Dermis blood vessel endothelial cell (primary cell): ENCODE measurements at places on chromosomes 5 and 9.

- no peak for DNase-seq
These were observed 104.0 kb upstream of the SARDH start for GRCh38 chr9:133842174-133842573.

- DNase-seq, result no peak
These were observed 54.0 kb upstream of the FST start for GRCh38 chr5:53426512-53426830.

DNA sequence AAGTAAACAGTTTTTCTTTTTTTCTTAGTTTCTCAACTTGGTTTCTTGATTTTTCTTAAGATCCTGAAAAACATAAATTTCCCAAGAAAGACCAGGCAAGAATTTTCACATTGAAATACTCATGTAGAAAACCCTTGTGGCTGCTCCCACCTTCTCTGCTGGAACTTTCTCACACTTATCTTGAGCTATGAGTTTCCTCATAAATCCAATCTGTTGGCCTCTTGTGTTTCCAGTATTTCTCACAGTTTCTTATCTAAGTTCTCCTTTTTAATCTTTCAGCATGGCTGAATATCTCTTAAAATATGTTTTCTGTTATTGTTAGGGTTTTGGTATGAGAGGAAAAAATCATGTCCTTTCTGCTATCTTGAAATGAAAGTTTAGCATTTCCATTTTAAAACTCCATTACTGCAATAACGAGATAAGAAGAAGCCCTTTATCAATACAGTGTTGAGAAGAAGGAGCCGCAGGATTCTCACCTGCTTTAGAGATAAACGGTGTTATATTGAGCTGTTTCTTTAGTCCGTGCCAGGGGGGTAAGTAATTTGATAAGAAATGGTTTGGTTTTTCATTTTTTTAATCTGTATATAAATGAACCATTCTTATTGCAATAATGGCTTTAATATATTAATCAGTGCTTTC, 89.3 kb downstream of the ALDH1A1 start:
- no peak for DNase-seq

- DNase-seq, result no peak
These were observed 5.8 kb downstream of the NOXA1 start for GRCh38 chr9:137428841-137429545.

DNA sequence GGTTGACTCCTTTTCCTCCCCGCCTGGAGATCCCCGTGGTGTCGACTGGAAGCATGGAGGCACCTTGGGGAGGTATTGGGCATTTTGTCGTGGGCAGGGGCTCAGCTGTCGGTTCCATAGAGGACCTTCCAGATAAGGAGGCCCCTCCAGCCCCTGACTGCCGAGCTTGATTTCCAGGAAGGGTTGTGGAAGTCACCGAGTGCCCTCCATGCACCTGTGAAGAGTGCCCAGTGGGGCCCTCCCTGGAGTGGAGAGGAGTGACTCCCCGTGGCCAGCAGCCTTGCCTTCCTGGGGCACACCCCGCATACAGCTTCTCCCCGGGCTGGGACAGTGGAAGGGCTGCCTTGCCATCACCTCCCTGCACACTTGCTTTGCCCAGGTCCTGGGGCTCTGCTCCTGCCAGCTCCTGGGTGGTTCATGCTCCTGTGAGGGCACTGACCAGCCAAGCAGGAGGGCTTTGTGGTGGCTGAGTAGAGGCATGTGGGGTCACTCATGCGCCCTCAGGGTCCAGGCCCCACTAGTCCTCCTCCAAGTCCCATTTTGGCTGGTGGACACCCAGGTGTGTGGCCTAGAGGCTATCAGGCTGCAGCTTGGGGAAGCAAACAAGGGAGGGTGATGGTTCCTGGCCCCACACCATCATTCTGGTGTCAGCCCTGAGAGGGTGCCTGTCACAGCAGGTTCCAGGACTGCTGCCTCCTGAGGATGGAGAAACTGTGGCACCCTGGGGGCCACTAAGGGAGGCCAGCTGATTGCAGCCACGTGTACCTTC, 133.0 kb downstream of the WNK2 start:
- DNase-seq, result no peak

DNA sequence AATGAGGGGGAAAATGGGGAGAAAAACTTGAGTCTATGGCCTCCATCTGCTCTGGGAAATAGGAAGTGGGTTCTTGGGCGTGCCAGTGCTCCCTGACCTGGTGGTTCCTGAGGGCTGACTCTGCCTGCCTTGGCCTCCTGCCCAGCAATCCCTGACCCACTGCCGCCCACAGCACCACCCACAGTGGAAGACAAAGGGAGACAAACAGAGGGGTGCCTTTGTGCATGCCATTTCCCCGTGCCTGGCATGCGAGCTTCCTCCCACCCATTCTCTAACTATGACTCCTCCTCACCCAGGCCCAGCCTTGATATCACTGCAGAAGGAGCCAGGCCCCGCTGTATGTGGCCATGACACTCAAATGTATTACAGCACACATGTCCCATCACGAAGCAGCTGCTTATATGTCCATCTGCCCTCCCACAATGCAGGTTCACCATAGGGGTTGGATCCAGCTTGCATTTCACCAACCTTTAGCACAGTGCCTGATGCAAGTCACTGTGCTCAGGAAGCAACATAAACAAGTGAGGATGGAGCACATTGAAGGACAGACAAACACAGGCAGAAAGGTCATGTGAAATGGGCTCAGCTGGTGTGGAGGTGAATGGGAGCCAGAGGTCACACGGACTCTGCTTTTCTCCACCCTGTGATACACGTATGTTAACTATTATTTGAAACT, 84.4 kb downstream of the ADRB2 start:
- peak; percentile 65 for DNase-seq

DNA sequence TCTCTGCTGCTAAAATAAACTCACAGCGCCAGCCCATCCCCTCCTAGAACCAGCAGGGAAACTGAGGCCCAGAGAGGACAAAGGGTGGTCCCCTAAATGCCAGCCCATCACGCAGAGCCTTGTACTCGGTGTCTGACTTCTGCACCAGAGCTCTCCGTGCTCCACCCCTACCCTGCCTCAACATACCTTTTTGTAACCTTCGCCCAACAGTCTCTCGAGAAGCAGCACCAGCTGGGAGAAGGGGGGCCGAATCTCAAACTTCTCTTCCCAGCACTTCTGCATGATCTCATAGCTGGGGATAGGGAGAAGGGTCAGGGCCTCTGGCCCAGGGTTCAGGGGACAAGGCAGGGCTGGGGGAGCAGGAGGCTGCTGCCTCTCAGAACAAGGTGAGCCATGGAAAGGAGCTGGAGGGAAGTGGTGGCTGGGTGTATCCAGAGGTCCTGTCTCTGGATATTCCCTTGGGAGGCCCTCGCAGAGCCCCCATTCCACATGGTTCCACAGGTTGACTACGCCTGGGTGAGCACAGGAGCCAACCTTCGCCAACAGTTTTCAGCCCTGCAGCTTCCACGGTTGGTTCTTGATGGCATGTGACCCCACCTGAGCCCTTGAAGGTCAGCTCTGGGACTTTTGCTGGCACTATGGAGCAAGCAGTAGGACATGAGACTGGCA, 32.3 kb upstream of the CSF1R start:
- no peak for DNase-seq

GRCh38 chr5:57552033-57552432, 69.4 kb upstream of the ACTBL2 start:
- no peak for DNase-seq

GRCh38 chr9:98342098-98342819, 86.8 kb upstream of the TBC1D2 start:
- no peak for DNase-seq

DNA sequence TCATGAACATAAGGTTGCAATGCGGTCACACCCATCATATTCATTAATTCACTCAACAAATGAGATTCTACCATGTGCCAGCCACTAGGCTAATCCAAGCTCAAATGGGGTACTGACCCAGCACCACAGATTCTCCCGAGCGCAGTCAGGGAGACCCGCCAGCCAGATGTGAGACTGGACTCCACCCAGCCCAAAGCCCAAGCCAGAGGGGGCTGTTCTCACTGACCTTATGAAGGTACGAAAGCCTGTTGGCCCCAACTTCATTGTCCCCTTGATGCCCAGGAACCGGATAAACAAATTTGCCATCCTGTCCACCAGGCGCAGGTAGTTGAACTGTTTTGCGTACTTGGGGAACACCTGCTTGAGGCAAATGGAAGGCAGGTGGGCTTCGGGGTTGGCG, 218.8 kb downstream of the DAB2IP start:
- DNase-seq, result no peak

DNA sequence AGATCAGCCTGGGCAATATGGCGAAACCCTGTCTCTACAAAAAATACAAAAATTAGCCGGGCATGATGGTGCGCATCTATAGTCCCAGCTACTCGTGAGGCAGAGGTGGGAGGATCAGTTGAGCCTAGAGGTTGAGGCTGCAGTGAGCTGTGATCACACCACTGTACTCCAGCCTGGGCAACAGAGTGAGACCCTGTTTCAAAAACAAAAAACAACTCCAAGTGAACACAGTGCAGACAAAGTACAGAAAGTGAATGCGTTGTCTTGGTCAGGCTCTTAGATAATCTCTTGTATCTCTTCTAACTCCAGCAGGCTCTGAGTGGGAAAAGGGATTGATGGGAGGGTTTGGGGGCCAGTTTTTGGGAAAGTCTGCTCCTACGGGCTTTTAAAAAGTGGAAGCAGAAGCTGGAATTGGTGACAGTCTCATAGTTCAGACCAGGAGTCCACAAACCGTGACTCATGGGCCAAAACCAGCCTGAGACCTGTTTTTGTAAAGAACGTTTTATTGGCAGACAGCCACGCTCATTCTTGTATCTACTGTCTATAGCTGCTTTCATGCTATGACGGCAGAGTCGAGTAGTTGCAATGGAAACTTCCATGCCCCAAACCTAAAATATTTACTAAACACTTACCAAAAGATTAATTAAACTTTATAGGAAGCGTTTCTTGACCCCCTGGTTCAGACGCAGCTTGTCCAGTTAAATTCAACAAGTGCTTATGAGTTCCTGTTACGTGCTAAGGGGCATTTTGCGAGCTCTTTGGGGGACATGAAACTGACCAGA, 32.9 kb downstream of the NDST1 start:
- peak; percentile 95 for DNase-seq

GRCh38 chr9:9746826-9747225, 866.0 kb downstream of the PTPRD start:
- DNase-seq, result no peak

DNA sequence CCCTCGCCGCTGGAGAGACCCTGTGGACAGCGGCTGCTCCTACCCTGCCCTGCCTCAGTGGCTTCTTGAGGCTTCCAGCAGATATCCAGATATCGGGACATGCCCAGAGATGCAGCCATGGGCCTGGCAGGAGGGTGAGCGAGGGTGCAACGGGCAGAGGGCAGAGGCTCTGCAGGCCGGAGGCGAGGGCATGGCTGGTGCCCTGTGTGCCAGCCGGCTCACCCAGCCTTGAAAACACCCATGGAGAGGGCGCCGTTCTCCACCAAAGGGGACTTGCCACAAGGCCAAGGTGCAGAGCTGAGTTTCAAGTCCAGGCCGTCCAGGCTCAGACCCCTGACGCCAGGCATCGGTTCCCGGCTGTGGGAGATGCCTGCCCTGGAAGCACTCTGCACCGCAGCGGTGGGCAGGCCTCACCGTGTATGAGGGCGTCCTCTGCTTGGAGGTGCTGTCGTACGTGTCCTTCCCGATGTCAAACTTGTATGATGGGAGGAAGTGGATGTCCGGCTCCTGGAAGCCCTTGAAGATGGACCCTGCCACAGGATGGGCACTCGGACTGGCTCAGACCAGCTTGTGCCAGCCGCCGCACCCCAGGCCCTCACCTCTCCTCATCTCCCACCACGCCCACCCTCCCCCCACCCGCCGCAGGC, 8.9 kb downstream of the INPP5E start:
- no peak for DNase-seq

GRCh38 chr5:143758750-143759149, 53.2 kb upstream of the HMHB1 start:
- DNase-seq, result no peak

DNA sequence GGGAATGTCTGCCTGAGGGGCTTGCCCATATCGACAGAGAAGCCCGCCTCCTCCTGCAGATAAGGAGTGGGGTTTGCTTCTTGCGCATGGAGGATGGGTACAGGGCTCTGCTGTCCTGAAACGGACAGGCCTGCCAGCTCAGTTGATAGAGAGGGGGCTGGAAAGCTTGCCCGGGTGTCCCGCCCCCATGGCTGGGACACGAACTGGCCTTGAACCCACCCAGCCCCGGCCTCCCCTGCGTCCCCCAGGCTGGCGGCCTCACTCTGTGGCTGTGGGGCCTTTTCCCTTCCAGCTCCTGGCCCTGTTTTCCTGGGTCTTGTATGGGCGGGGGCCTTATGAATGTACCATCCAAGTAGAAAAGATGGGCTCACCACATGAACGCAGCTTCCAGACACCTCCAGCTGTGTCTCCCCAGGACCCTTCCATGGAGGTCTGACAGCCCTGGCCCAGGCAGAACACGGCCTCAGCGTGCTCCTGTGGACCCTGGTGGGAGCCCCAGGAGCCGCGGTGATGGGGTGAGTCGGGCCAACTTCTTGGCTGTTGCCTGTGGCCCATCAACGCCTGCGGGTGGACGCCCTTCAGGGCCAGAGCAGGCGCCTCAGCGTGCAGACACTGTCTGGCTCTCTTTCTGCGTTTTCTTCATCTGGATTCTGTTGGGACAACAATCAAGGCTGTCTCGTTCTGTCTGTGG, 15.9 kb upstream of the SLC2A6 start:
- no peak for DNase-seq

- no peak for DNase-seq
These were observed 260.6 kb downstream of the DENND1A start for GRCh38 chr9:123669346-123669745.

- no peak for DNase-seq
These were observed 6.2 kb upstream of the NEUROG1 start for GRCh38 chr5:135541807-135542502.

DNA sequence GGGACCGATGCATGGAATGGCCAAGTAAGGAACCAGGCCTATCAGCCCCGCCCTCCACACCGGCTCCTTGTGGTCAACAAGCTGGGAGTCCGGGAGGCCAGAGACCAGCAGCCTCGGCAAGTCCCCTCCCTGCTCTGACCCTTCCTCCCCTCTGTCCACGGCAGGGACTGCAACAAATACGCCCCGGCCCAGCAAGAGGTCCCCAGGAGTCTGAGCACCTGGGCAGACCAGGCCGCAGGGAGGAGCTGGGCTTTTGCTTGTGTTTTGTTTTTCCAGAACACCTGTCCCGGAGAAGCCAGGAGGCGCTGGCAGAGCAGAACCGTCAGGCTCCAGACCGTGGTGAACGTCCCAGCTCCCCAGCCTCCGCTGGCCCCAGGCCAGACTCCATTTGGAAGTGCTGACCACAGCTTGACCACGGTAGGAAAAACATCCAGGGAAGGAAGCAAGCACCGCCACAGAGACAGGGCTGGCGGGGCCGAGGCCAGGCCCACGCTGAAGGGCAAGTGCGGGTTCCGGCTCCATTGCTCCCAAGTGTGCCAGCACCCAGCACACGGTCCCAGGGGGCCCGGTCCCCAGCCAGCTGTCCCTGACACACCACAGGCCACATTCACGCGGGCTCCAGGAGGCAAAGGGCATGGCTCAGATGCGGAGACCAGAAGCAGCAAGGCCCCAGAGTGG, 56.7 kb downstream of the VAV2 start:
- DNase-seq, result peak; percentile 81
